Head of caudate nucleus (tissue), 42 donors: ENCODE measurements at places on chromosomes 6 and 20.

- no peak for DNase-seq
These were observed 13.4 kb downstream of the CST7 start for GRCh38 chr20:24962510-24962909.

DNA sequence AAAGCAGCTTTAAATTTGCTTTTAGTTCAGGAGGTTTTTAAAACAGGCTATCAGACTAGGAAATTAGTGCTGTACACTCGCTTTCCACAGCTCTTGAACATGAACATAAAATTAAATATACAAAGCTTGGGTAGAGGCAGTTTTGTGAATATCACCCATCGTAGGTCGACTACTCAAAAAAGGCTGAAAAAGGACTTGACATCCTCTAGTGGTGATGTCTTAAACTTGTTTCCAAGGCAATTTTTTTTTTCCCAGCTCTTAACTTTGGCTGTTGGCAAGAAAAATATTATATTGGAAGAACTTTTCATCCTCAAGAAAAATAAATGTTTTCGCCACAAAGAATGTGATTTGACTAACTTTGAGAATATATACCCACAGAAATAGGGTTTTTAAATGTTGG, 2.9 kb downstream of the MAP7 start:
- no peak for DNase-seq

GRCh38 chr6:84872996-84873723, 108.8 kb upstream of the TBX18 start:
- no peak for DNase-seq

DNA sequence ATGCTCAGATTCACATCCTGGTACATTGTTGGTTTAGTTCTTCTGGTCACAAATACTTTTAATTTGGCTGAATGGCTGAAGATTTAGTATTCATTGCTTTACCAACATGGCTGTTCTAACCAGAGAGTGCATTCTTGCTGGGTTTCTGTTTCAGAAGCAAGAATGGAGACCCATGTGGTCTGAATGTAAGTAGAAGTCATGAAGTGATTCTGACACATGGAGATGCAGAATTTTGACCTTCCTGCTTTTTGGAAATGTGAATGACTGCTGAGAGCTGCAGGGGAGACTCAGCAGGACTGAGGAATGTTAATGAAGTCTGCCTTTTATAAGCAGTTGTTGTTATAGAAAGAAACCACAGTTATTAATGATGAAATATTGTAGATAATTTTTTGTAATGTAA, 576.1 kb upstream of the MARCKS start:
- DNase-seq, result no peak

GRCh38 chr6:90494067-90494780, 92.6 kb downstream of the MAP3K7 start:
- DNase-seq, result no peak

DNA sequence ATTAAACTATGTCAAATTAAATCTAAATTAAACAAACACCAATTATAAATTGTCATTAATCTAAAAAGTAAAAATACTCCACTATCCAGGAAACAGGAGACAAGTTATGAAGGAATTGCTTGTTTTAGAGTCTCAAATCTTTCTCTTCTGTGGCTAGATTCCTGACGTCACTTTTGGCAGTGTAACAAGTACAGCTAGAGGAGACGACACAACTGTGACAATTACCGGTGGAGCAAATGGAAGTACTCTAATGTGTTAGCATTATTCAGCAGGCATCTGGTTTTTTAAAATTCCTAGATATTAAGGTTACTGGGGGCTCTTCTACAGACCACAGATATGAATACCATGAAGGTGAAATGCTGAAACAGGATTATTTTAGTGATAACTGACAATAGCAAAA, 1042.7 kb downstream of the EPHA7 start:
- DNase-seq, result no peak

- DNase-seq, result no peak
These were observed 6.1 kb downstream of the DNPH1 start for GRCh38 chr6:43223175-43223574.
